ENCODE measurements at places on chromosomes 16 and 17. TPM values are rescaled to one million over a fixed set of nuclear protein-coding genes. Genes with fewer than 3 reads are reported as not detected.

Gene CSH1
- total RNA-seq, result not detected

Gene SPNS3
- not detected for total RNA-seq

- no peak for DNase-seq
Observed at GRCh38 chr17:74702116-74702871, 10.4 kb downstream of the CD300LF start.

DNA sequence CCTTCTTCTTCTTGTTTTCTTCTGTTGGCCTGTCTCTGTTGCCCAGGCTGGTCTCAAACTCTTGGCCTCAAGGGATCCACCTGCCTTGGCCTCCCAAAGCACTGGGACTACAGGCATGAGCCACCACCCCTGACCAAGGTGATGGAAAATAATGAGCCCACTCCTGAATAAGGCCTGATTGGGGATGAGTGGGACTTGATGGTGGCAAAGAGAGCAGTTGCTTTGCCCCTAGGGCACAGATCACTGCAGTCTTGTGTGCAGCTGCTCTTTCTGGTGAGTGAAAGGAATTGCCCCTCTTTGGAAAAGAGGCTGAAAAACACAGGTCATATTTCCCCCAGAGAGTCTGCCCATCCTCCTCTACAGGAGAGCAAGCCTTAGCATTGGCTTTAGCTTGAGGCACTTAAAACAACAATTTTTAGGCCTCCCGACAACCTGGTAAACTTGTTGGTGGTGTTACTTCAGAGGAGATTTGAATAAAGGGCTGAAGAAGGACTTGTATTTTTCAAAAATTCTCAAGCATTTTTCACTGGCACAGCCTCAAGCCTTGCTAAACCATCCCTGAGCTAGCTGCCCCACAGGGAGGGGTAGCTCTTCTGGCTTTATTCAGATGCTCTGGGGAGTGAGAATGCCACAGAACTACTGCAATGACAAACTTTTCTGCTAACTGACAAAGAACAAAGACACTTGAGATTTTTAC lies 6.1 kb upstream of the PDP2 start:
- DNase-seq, result no peak

GRCh38 chr17:75504347-75505151 lies 10.8 kb downstream of the CASKIN2 start:
- peak; percentile 66 for DNase-seq

DNA sequence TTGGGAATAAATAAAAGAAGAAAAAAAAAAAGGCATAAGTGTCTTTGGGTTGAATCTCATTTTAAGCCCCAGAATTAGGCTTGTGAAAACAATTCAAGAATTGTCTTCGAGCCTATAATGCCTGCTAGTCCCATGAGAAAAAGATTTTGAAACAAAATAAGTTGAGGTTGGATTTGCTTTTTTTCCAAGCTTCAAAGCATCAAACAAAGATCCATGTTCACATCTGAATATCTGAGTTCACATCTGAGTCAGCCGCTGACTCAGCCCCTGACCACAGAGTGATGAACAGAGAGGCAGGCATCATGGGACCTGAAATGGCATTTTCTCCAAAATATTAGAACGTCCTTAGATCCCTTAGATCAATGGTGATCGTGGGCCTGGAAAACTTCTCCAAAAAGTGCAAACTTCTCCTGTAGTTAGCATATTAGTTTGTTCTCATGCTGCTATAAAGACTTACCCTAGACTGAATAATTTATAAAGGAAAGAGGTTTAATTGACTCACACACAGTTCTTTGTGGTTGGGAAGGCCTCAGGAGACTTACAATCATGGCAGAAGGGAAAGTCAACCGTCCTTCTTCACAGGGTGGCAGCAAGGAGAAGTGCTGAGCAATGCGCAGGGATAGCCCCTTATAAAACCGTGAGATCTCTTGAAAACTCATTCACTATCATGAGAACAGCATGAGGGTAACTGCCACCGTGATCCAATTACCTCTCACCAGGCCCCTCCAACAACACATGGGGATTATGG lies 294.6 kb upstream of the HSBP1 start:
- DNase-seq, result no peak

GRCh38 chr16:57166951-57167350 lies 18.9 kb downstream of the PSME3IP1 start:
- no peak for DNase-seq

- no peak for DNase-seq
Observed at GRCh38 chr17:81890447-81891302, 711 bp downstream of the ALYREF start.

GRCh38 chr17:49993423-49994060 lies 1.5 kb downstream of the DLX3 start:
- DNase-seq, result peak; percentile 27

GRCh38 chr17:46795379-46795952 lies 23.0 kb downstream of the WNT3 start:
- DNase-seq, result no peak

DNA sequence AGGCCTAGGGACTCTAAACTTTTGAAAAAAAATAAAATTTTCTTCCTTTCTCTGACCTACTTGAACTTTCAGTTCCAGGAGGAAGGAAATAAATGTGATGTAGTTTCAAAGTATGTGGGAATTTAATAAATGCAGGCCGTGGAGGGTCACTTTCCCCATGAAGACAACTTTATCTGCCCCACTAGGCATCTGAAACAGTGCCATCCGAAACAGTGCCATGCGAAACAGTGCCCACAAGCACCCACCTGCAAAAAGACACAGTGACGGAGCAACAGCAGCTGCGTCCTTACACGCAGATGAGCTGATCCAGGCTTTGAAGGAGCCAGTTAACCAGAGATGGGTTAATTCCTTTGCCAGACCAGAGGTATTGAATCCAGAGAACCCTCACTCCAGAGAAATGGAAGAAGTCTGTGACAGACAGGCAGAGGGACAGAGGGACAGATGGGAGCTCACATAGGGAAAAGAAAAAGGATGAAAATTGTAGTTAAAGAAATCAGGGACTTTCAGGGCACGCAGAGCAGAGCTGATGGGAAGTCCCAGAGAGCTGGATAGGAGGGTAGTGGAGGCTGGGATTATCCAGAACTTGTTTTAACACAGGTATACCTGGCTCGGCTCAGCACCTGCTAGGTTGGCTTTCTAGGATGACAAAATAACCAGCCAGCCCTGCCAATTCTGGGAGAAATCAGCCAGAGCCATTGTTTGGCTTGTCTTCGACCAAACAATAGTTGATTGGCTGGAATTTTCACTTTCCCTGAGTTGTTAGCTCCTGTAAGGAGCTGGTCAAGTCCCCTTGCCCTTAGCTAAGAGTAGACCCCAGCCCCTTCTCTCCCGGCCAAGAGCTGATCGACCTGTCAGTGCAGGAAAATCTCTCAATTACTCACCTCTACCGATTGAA lies 17.1 kb upstream of the HOXB13 start:
- no peak for DNase-seq

DNA sequence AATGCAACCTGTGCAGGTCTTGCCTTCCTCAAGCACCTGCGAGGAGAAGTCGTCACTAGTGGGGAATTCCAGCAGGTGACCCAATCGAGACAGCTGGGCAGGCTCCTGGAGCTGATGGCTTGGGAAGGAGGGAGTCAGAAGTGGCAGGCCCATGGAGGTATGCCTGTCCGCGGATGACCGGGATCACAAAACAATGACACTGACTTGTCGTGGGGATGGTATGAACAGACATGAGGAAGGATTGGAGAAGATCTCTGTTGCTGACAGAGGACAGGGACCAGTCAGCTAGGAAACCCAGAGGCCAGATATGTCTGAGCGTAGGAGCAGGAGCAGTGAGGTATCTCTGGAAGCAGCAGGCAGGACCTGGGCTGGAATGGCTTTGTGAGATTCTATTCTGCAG lies 233.3 kb downstream of the SOX9 start:
- DNase-seq, result no peak
